Fibroblast of skin of back (primary cell): ENCODE measurements at places on chromosomes 1 and 21.
A peak's percentile ranks its signal among the peaks of the same experiment; 100 is the strongest.

- DNase-seq = no peak
Measured at GRCh38 chr21:25396135-25396711, 211.1 kb downstream of the MRPL39 start.

DNA sequence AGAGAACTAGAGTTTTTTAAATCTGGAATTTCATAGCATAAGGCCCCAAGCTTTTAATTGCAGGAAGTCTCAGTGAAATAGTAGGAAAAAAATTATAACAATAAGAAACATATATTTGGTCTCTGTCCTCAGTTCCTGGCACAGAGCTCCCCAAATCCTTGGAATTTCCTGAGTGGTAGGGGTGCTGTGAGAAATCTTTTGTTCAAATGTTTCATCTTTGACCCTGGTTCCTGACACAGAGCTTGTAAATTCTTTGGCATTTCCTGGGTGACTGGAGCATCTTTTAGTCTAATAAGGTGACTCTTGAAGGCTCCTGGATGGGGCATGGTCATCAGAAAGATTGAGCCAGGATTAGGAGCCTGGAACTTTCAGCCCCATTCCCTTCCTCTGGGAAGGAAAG lies 225.7 kb upstream of the AJAP1 start:
- peak; percentile 52 for DNase-seq

GRCh38 chr1:205344066-205344928 lies 12.4 kb downstream of the KLHDC8A start:
- no peak for DNase-seq

DNA sequence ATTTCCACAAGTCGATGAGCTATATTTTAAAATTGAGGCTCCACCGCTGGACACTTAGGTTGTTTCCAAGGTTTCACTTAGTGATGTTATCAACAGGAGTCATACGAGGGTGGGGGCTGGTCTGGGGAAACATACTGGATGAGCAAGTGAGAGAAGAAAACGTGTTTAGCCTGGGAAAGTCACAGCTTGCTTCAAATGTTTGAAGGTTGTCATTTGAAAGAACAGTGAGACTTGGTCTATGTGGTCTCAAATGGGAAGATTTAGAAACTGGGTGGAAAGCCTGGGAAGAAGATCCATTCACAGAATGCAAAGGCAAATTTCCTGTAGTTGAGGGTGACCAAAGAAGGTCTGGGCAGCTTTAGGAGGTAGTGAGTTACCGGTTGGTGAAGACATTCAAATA lies 9.9 kb upstream of the DYRK1A start:
- DNase-seq = no peak

DNA sequence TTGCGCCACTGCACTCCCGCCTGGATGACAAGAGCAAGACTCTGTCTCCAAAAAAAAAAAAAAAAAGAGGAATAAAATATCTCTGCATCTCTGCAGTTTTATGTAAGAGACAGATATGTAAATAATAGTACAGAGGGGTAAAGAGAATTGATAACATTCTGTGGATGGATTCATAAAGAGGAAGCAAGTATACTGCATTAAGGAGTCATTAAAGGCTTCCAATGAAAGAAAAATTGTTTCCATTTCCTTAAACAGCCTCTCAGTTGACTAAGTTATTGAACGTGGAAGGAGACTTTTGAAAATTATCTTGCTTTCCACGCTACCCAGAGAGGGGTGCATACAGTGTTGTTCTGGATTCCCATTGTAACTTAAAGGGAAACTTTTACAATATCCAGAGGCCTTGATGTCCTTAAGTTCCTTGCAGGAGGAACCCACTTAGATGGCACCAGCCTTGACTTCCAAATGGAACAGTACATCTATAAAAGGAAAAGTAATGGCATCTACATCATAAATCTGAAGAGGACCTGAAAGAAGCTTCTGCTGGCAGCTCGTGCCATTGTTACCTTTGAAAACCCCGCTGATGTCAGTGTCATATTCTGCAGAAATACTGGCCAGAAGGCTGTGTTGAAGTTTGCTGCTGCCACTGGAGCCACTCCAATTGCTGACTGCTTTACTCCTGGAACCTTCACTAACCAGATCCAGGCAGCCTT lies 13.8 kb downstream of the CEP350 start:
- no peak for DNase-seq

GRCh38 chr1:169368406-169368769 lies 393 bp downstream of the BLZF1 start:
- no peak for DNase-seq

DNA sequence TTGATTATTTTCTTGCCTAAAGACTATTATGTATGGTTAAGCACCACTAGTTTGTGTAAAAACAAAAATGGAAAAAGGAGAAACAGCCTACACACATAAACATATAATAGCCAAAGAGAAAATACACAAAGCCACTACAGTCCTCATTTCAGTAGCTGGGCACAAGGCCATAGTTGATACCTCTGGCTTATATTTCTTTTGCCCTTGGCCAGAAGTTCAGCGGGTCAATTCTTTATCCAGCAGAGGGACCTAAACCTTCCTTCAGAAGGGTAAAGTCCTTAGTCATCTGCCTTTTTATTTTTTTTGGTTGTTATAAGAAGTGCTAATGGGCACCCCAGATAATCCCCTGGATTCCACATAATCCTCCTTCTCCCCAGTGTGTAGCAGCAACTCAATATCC lies 134.1 kb downstream of the PIGK start:
- no peak for DNase-seq

DNA sequence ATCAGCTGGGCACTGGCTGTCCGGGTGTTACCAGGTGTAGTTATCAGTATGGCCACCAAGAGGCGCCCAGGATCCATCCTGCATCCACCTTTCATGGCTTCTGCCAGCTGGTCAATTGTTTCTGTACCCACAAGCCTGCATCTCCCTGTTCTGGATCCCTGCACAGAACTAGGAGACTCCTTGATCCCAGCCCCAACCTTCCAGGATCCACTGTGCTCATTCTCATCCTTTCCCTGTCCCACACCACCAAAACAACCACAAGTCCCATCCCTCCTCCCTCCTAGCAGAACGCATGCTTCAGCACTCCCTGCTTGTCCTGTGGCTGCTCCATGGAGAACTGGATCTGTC lies 27.2 kb upstream of the FOXE3 start:
- peak; percentile 62 for DNase-seq

DNA sequence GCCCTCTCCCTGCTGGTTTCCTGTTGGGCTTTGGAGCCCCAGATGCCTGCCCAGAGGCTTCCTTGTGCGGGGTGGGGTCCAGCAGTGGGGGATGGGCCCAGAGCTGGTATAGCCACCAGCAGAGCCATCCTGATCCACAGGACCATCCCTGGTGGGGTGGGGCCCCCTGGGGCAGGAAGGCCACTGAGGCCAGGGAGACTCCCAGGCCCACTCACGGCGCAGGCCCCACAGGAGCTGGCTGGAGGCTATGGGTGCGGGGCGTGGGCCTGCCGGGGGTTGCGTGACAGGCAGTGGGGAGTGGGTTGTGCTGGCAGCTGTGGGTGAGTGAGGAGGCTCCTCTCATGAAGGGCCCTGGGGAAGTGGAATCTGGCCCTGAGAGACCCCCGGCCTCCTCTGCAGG lies 5.7 kb downstream of the LRRC3 start:
- no peak for DNase-seq

- peak; percentile 69 for DNase-seq
Measured at GRCh38 chr21:31988492-31989290, 115.9 kb downstream of the HUNK start.

DNA sequence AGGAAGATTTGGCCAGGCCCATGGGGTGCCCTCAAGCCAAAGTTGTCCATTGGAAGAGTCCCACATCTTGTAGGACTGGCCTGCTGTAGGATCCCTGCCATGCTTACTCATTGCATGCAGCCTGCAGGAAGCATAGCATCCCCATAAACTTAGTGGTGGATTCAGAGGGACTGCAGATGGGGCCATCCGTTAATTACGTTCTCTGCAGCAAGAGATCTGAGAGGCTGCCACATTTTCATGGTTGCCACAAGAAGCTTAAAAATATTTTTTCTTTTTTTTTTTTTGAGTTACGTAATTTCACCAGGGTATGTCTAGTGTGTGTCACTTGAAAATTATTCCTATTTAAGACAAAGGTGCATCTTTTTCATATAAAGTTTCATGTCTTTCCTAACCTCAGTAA lies 329.7 kb upstream of the USP24 start:
- no peak for DNase-seq

GRCh38 chr1:204723131-204723787 lies 37.7 kb upstream of the LRRN2 start:
- DNase-seq = no peak

GRCh38 chr21:45590726-45591618 lies 48.7 kb upstream of the SLC19A1 start:
- DNase-seq = no peak

- no peak for DNase-seq
Measured at GRCh38 chr1:227072991-227073390, 132.9 kb downstream of the COQ8A start.

- peak; percentile 63 for DNase-seq
Measured at GRCh38 chr21:33314111-33314510, 10.7 kb upstream of the IFNAR1 start.

DNA sequence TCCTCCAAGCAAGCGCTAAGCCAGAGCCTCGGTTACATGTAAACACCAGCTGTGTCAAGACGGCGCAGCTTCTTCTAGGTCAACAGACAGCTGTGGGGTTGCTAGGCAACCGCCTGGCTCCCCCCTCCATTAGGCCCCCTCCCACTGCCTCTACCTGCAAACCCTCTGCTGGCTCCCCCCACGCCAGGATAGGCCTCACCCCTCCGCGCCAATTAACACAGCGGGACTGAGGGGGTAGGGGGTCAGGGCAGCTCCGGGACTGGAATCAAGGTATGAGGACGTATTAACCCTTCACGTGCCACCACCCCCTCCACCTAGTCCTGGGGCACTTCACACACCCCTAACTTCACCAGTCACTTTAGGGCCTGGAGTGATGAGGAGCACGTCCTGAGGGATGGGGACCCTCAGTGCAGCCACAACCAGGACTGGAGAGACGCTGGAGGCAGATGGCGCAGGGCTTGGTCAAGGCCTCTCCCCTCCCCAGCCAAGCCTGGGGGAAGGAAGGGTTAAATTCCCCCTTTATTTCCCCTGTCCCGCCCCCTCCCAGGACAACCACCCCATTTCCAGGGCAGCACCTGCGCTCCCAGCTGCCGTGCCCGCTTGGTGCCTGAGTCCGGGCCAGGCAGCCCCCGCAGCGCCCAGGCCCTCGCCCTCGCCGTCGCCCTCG lies 37.4 kb upstream of the WASF2 start:
- DNase-seq = no peak

DNA sequence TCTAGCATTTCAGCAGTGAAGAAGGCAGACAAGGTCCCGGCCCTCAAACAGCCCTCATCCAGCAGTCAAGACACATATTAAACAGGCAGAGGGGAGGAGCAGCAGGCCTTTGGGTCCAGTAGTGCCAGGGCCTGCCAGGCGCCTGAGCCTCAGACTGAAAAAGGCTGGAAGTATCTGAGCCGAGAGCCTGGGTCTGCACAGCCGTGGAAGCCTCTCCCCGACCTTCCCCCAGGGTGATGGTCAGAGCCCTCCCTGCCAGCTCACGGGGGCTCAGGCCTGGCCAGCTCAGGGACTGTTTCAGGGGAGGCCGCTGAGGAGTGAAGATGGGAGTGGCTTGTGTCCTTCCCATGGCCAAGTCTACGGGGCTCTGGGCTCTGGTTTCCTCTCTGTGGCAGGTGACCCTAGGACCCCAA lies 565.2 kb downstream of the PTPRU start:
- no peak for DNase-seq

DNA sequence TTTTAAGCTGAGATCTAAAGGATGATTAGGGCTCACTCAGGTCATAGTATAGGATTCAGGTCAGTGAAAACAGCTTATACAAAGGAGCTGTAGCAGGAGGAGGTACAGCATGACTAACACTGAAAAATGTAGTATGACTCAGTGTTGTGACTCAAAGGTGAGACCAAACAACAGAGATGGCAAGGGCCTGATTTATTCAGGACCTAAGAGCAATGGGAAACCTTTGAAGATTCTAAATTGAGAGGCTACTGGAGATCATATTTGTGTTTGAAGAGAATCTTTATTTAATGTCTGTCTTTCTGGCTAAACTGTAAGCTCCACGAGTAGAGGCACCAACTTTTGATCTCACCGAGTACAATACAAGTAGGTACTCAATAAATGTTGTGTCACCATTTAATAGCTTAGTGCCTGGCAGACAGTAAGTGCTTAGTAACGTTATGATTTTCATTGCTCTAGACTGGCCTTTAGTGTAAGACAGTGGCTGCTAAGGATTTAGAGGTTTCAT lies 43.5 kb downstream of the PRKAA2 start:
- peak; percentile 55 for DNase-seq

- DNase-seq = no peak
Measured at GRCh38 chr21:33569991-33570390, 18.5 kb downstream of the DONSON start.

DNA sequence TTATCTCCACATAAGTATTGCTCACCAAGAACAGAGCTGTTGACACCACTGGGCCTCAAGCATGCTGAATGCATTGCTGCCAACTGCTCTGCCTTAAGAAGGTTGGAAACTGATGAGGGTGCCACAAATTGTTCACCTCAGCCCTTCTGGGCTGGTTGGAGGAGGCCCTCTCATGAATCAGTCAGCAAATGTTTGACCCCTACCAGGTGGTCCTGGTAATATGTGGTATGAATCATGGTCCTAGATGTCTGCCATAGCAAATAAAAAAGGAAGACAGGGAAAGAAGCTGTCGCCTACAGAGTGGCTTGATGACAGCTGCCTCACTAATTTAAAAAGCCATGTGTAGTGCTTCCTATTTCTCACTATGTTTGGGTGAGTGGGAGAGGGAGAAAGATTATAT lies 12.2 kb downstream of the SPATA46 start:
- DNase-seq = no peak

DNA sequence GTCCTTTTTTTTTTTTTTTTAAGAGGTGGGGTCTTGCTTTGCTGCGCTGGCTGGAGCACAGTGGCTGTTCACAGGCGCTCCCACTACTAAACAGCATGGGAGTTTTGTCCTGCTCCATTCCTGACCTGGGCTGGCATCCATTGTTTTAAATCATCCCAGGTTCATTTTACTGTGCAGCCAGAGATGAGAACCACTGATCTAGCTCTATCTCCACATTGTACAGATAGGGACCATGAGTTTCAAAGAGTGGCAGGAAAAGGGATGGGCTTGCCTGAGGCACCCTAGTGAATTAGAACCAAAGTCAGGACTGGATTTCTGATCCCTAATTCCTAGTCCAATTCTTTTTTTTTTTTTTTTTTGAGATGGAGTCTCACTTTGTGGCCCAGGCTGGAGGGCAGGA lies 7.2 kb upstream of the TMEM222 start:
- DNase-seq = no peak

- no peak for DNase-seq
Measured at GRCh38 chr1:152047413-152047729, 10.6 kb upstream of the S100A11 start.

- peak; percentile 86 for DNase-seq
Measured at GRCh38 chr1:109395602-109396512, 1.9 kb downstream of the SORT1 start.
